ENCODE measurements at places on chromosomes 6 and 20.

DNA sequence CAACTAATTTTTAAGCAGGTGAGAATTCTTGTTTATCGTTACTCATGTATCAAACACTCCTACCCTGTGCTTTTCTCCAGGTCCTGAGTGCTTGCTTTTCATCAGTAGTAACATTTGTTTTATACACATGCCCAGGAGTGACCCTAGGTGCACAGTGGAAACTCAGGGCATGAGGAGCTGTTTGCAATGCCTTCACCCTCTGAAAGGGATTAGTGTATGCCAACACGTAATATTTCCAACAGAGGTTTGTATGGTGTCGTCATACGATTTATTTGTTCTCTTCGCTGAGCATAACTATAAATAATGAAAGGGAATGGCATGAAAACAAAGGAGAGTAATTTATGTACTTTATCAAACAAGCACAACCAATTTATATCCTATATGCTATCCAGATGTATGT, 537.4 kb upstream of the MMS22L start:
- H3K36me3 ChIP-seq = no peaks in the 10 kb centered on the region
- H3K27ac ChIP-seq = no peak overlapping the region
- DNase-seq = no peak
- no peak overlapping the region for H3K4me3 ChIP-seq
- H3K4me1 ChIP-seq = no peaks in the 10 kb centered on the region

DNA sequence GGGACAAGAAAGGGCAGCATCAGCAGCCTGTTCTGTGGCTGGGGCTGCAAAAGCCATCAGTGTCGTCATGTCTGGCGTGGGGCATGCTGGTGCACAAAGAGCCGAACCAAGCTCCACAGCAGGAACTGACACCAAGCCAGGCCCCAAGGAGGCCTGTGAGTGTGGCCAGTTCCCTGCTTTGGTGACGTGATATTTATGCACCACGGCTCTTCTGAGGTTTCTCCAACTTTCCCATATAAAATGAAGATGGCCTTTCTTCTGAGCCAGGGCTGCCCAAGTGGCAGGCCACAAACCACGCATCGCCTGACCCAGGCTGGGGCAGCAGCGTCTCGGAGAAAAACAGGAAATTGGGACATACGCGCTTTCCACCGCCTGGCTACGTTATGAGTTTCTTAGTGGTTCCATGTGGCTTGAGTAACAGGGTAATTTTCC, 109.9 kb downstream of the RIN2 start:
- no peak overlapping the region for H3K27ac ChIP-seq
- H3K4me3 ChIP-seq = no peak overlapping the region
- H3K36me3 ChIP-seq = no peaks in the 10 kb centered on the region
- no peaks in the 10 kb centered on the region for H3K4me1 ChIP-seq
- no peaks in the 10 kb centered on the region for H3K27me3 ChIP-seq

DNA sequence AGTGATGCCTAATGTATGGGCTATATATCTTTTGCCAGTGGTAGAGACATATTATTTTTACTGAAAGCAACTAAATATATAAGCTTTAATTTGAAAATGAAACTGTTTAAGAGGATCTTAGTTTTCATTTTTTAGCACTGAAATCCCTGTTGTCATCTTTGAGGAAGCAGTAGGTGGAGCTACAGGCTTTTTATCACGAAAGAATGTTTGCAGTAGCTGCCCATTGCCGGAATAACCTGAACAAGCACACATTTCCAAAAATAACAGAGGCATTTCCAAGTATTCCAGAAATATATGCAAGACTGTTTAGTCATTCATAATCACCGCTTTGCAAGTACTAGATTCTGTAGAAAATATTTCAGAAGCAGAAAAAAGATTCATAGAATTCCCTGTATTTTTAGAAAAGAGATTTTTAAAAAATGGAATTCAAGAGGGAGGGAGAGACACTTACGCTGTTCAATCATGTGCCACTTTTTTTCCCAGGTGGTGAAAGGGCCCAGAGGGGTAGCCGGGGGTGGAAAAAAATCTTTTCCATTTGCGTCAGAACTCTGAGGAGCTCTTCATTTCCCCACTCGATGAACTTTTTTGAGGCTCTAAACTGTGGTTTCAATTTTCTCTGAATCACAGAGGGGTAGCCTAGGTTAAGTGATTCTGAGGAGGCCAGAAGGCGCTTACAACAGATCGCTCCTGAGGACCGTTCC, 142.5 kb upstream of the FERMT1 start:
- no peaks in the 10 kb centered on the region for H3K36me3 ChIP-seq
- no peak overlapping the region for H3K4me3 ChIP-seq
- no peak overlapping the region for H3K27ac ChIP-seq
- no peak for DNase-seq
- no peaks in the 10 kb centered on the region for H3K4me1 ChIP-seq
- H3K27me3 ChIP-seq = no peaks in the 10 kb centered on the region

- peaks cover 7% of the 10 kb centered on the region for H3K4me1 ChIP-seq
- DNase-seq = peak; percentile 65
- H3K36me3 ChIP-seq = no peaks in the 10 kb centered on the region
- no peaks in the 10 kb centered on the region for H3K27me3 ChIP-seq
Observed at GRCh38 chr6:112281821-112282615, 27.7 kb upstream of the LAMA4 start.

- H3K36me3 ChIP-seq = no peaks in the 10 kb centered on the region
- DNase-seq = no peak
- no peak overlapping the region for H3K4me3 ChIP-seq
- no peaks in the 10 kb centered on the region for H3K4me1 ChIP-seq
Observed at GRCh38 chr6:113968472-113968871, 2.5 kb downstream of the HDAC2 start.

- no peak for DNase-seq
- H3K4me3 ChIP-seq = no peak overlapping the region
- H3K4me1 ChIP-seq = no peaks in the 10 kb centered on the region
- H3K27me3 ChIP-seq = no peaks in the 10 kb centered on the region
Observed at GRCh38 chr6:167050903-167051302, 51.7 kb downstream of the CEP43 start.

DNA sequence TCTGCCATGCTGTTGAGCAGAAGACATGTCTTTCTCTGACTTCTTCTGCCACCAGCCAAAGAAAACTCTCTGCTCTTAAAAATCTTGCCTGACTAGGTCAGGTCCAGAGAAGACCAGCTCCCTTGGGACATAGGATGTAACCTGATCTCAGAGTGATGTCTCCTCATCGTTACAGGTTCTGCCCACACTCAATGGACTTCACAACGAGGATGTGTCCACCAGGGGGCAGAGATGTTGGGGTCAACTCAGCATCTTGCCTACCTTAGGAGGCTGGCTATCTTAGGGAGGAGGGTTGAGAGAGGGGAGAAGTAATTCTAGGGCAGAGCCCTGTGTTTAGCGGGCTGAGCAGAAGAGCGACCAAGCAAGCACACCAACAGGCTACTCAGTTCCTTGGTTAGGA, 207.6 kb upstream of the CDH4 start:
- no peak overlapping the region for H3K27ac ChIP-seq
- H3K4me1 ChIP-seq = no peaks in the 10 kb centered on the region
- H3K27me3 ChIP-seq = no peaks in the 10 kb centered on the region
- no peaks in the 10 kb centered on the region for H3K36me3 ChIP-seq

DNA sequence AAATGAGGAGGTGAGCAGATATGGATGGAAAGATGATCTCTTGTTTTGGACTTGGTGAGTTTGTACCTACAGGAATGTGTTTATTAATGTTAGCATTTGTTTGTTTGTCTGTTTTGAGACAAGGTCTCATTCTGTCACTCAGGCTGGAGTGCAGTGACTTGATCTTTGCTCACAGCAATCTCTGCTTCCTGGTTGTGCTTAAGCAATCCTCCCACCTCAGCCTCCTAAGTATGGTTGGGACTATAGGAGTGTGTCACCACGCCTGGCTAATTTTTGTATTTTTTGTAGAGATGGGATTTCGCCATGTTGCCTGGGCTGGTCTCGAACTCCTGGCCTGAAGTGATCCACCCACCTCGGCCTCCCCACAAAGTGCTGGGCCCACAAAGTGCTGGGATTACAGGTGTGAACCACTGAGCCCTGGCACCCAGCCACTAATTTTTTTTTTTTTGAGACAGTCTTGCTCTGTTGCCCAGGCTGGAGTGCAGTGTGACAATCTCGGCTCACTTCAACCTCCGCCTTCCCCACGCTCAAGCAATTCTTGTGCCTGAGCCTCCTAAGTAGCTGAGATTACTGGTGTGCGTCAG, 7.1 kb downstream of the CASP8AP2 start:
- no peak overlapping the region for H3K27ac ChIP-seq
- H3K36me3 ChIP-seq = no peaks in the 10 kb centered on the region
- no peaks in the 10 kb centered on the region for H3K4me1 ChIP-seq
- H3K4me3 ChIP-seq = no peak overlapping the region
- no peak for DNase-seq

- H3K27me3 ChIP-seq = no peaks in the 10 kb centered on the region
- H3K4me3 ChIP-seq = no peak overlapping the region
- no peaks in the 10 kb centered on the region for H3K36me3 ChIP-seq
- H3K4me1 ChIP-seq = no peaks in the 10 kb centered on the region
Observed at GRCh38 chr6:157921685-157922367, 59.8 kb upstream of the SYNJ2 start.

GRCh38 chr20:24872291-24873024, 76.6 kb upstream of the CST7 start:
- no peak overlapping the region for H3K4me3 ChIP-seq
- no peaks in the 10 kb centered on the region for H3K36me3 ChIP-seq
- no peak for DNase-seq
- no peak overlapping the region for H3K27ac ChIP-seq

- H3K27me3 ChIP-seq = no peaks in the 10 kb centered on the region
- H3K27ac ChIP-seq = no peak overlapping the region
- no peaks in the 10 kb centered on the region for H3K4me1 ChIP-seq
- no peak for DNase-seq
Observed at GRCh38 chr6:75656479-75656878, 54.8 kb downstream of the SENP6 start.

- no peaks in the 10 kb centered on the region for H3K36me3 ChIP-seq
- no peaks in the 10 kb centered on the region for H3K4me1 ChIP-seq
- peak; percentile 27 for DNase-seq
- H3K27me3 ChIP-seq = no peaks in the 10 kb centered on the region
Observed at GRCh38 chr6:107491760-107492660, 2.1 kb downstream of the SOBP start.

GRCh38 chr20:6580486-6580885, 187.0 kb upstream of the BMP2 start:
- no peak for DNase-seq
- no peaks in the 10 kb centered on the region for H3K27me3 ChIP-seq
- no peaks in the 10 kb centered on the region for H3K4me1 ChIP-seq
- no peaks in the 10 kb centered on the region for H3K36me3 ChIP-seq
- H3K27ac ChIP-seq = no peak overlapping the region
- no peak overlapping the region for H3K4me3 ChIP-seq

DNA sequence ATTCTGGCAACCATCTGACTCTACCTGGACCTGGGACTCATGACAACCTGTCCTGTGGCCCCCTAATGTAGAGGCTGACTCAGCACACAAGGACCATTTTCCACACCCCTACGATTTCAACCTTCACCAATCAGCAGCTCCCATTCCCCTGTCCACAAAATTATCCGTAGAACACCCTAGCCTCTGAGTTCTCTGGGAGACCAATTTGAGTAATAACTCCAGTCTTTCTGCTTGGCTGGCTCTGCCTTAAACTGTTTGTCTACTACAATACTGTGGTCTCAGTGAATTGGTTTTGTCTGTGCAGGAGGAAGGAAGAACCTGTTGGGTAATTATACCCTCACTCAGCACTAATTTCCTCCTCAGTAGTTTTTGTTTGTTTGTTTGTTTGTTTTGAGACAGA, 99.3 kb upstream of the MRPS10 start:
- no peak for DNase-seq
- peaks cover 6% of the 10 kb centered on the region for H3K4me1 ChIP-seq
- peak overlapping the region; percentile 43 for H3K27ac ChIP-seq
- H3K4me3 ChIP-seq = no peak overlapping the region

- no peak overlapping the region for H3K4me3 ChIP-seq
- H3K36me3 ChIP-seq = no peaks in the 10 kb centered on the region
- H3K4me1 ChIP-seq = no peaks in the 10 kb centered on the region
- H3K27ac ChIP-seq = no peak overlapping the region
Observed at GRCh38 chr20:53859684-53860083, 210.7 kb downstream of the BCAS1 start.

GRCh38 chr20:44222633-44223368, 12.2 kb upstream of the OSER1 start:
- H3K4me1 ChIP-seq = peaks cover 2% of the 10 kb centered on the region
- H3K27ac ChIP-seq = no peak overlapping the region
- no peaks in the 10 kb centered on the region for H3K27me3 ChIP-seq

DNA sequence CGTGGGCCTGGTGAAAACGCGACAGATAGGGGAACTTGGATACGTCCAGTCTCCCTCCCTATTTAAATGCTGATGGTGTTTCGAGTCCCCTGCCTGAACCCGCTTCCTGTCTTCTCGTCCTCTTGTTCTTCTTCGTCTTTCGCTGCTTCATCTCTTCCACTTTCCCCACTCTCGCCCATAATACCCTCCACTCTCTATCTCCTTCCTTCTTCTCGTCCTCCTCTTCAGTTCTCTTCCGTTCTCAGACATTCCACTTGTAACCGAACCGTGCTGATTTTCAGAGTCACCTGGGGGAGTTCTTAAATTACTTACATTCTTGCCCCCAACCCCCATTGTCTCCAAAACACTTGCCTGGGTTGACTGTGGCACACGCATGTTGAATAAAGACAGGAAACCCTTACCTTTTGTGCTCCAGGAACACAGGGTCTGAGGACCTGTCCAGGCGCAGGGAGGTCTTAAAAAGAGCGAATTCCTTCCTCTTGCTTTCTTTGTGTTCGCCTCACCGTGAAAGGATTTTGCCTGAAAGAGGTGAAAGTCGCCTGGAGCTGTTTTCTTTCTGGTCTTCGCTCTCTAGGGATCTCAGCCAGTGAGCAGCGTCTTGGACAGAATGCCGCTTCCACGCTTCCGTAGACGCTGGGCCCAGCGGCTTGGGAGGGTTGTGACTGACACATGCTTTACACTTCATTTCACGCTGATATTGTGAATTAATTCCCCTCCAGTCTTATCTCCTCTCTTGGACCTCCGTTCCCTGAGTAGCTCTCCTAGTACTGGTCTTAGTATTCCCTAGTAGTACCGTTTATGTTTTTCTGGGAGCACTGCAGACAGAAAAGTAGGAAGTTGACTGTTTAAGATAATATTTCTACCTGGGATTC, 184.0 kb downstream of the GPX5 start:
- DNase-seq = no peak
- H3K27me3 ChIP-seq = peaks cover 13% of the 10 kb centered on the region
- H3K4me1 ChIP-seq = no peaks in the 10 kb centered on the region
- no peak overlapping the region for H3K27ac ChIP-seq

DNA sequence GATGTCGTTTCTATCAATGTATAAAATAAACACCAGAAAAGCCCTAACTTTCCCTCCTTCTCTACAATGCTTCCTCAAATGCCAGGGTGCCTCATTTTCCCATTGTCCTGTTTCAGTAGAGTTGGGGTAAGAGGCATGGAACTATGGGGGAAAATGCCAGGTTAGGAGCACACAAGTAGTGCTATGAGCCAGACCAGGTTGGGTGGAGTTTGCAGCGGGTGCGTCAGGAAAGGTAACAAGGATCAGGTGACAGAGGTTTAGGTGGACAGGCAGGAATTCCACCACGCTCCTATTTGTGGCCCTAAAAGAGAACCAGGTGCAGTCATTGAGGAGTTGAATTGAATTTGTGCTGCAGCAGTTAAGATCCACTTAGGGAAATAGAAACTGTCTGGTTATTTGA, 36.5 kb downstream of the SYTL3 start:
- H3K4me3 ChIP-seq = no peak overlapping the region
- no peaks in the 10 kb centered on the region for H3K27me3 ChIP-seq
- H3K27ac ChIP-seq = no peak overlapping the region
- no peaks in the 10 kb centered on the region for H3K4me1 ChIP-seq
- no peak for DNase-seq
- H3K36me3 ChIP-seq = no peaks in the 10 kb centered on the region

GRCh38 chr6:43951063-43951755, 176.0 kb downstream of the MRPL14 start:
- H3K27me3 ChIP-seq = no peaks in the 10 kb centered on the region
- H3K4me1 ChIP-seq = no peaks in the 10 kb centered on the region

Measured in uterus (tissue), 4 donors.